Myocyte (in vitro differentiated cells): ENCODE measurements at places on chromosomes 2 and 18. TPM values are rescaled to one million over a fixed set of nuclear protein-coding genes. Genes with fewer than 3 reads are reported as not detected.
A peak's percentile ranks its signal among the peaks of the same experiment; 100 is the strongest.

- no peak for DNase-seq
These were observed 65.2 kb downstream of the SOCS6 start for GRCh38 chr18:70354080-70354479.

- DNase-seq = peak; percentile 58
These were observed 9.0 kb upstream of the SCN9A start for GRCh38 chr2:166384774-166385173.

DNA sequence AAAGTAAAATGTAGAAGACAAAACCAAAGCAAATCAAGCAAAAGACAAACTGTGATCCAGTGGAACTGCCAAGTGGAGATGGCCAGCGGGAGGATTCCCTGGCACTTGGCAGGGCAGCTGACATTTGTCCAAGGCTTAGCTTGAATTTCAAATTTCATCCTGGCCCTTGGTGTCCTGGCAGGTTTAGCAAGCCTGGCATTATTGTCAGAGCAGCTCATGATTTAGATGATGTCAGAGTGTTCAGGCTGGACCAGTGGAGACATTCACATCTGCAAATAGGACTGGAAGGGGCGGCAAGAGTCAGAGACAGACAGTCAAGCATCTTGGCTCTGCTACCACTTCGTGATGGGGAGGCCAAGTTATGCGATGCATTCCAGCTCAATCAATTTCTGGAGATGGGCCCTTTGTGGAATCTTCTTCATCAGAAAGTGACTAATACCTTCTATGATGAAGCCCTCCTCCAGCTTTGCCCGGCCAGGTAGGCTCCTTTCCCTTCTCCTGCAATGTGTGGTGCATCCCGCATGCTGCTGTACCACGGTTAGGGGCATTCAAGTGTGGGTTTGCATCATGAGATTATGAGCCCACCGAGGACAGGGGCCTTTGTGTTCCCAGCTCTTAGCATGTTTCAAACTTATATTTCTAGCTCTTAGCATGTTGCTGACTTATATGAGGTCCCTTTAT, 199.7 kb downstream of the ANKRD30B start:
- DNase-seq = peak; percentile 47

DNA sequence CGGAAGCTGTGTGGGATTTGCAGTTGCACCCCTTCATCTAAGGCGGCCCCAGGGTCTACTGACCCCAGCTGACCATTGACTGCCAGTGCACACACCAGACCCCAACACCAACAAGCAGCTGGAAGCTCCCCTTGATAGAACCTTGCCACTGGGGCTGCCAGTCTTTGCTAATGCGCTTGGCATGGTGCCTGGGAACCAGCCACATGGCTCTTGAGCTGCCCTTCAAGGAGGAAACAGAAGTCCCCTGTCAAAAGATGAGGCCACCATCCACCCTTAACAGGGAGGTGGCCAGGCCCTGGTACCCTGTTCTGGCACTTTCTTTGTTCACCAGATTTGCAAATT, 8.6 kb downstream of the ALPI start:
- no peak for DNase-seq

GRCh38 chr2:46381263-46381849, 84.1 kb downstream of the EPAS1 start:
- peak; percentile 82 for DNase-seq

DNA sequence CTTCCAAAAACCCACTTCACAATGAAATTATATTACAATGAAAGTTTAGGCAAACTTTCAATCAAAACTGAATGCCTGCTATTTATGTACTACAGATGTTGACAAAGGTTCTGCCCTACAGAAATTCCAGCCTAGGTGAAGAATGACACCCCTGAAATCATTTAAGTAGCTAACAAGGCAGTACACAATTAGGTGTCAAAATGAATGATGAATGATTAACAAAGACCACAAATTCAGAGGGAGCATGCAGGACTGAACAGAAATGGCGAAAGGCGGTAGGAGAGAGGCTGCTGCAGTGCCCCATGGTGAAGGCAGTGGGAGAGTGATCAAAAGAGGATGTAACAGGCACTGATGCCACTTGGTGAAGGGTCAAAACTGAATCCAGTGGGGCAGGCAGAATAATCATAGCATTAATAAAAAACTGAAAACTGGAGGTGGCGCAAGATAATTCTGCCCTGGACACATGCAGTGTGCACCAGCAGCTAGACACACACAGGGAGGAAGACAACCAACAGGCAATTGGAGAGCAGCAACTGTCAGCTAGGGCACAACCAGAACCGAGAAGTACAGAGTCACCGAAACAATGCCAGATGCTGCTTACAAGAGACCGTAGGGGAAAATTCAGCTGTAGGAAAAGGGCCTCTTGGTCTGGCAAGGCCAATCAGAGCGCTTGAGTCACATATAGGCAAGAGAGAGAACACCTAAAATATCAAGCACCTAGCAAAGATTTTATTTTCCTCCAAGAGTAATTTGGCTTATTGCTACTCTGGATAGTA, 4.5 kb downstream of the TMEM131 start:
- no peak for DNase-seq

DNA sequence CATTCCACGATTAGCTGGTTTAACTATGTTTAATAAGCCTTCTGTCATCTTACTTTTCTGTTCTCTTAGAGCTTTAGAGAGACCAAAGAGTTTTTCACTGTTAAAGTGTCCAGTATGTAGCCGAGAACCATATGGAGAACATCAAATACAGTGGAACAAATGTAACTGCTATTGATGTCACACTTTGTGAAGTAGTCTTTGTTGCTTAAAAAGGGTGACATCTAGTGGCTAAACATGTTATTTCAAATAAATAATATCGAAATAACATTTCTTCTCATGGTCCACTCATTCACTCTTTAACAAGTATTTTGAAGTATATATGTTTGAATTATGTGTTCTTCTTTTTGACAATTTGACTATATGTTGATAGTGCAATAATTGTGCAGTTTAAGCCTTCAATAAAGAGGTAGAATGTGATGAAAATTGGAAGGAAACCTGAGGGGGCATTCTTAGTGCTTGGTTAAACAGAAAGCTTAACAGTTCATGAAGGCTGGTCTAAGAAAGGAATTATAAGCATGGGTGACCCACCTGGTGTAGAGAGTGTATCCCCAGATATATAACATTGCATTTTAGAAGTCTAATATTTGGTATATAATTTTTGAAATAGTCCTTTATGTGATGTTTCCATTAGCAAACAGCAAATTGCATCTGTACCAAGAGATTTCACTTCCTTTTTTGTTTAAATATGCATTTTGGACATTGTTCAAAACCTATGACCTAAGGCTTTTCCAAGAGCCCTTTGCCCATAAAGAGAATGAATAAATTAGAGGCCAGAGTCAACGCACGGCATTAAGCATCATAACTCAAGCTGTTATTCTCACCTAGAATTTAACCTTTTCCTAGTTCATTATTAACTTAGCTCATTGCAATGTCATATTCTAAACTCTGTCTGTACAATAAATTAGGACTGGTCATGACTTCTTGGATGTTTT, 112.1 kb downstream of the KYNU start:
- peak; percentile 41 for DNase-seq

DNA sequence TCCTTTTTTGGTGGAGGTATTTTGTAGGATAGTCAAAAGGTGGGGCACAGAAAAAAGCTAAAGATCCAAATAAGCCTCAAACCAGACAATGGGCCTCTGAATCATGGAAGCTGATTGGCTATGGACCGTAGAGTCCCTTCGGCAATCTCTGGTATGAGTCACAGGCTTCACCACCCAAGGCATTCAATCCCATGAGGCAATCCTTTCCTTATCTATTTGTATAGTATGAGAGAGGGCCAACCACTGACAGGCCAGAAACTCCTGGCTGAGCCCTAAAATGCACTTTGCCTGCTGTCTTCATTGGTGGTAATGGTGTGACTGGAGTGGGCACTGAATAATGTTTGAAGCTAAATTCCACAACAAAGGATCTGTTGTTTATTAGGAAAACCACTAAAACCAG, 38.7 kb upstream of the MEX3C start:
- DNase-seq = peak; percentile 13

DNA sequence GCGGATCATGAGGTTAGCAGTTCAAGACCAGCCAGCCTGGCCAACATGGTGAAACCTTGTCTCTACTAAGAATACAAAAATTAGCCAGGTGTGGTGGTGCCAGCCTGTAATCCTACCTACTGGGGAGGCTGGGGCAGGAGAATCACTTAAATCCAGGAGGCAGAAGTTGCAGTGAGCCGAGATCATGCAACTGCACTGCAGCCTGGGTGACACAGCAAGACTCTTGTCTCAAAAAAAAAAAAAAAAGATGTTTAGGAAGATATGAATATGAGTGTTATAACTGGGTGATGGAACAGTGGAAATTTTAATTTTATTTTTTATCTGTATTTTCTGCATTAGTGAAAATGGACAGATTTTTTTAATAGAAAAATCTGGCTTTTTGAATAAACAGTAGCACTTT, 14.5 kb downstream of the MAPRE2 start:
- no peak for DNase-seq

- DNase-seq = no peak
These were observed 178.8 kb downstream of the ACKR3 start for GRCh38 chr2:236748385-236748784.

- DNase-seq = no peak
These were observed 950.6 kb upstream of the LRATD1 start for GRCh38 chr2:13681936-13682335.

DNA sequence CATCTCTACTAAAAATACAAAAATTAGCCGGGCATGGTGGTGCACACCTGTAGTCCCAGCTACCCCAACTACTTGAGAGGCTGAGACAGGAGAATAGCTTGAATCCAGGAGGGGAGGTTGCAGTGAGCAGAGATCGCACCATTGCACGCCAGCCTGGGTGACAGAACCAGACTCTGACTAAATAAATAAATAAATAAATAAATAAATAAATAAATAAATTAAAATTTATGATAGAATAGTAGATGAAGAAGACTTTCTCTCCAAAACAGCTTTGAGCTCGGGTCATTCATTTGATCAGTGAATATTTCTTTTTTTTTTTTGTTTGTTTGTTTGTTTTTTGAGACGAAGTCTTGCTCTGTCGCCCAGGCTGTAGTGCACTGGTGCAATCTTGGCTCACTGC, 17.6 kb upstream of the MTA3 start:
- no peak for DNase-seq

DNA sequence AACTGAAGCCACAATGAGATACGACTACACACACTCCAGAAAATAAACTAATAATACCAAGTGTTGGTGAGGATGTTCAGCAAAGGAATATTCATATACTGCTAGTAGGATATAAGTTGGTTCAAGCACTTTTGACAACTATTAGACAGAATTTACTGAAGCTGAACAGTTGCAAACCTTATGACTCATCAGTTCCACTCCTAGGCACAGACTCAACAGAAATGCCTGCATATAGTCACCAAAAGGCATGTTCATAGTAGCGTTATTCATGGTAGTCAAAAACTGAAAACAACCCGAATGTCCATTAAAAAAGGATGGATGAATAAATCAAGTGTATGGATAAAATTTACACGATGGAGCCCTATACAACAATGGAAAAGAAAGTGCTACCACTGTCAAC, 232.0 kb downstream of the ANAPC1 start:
- DNase-seq = no peak

DNA sequence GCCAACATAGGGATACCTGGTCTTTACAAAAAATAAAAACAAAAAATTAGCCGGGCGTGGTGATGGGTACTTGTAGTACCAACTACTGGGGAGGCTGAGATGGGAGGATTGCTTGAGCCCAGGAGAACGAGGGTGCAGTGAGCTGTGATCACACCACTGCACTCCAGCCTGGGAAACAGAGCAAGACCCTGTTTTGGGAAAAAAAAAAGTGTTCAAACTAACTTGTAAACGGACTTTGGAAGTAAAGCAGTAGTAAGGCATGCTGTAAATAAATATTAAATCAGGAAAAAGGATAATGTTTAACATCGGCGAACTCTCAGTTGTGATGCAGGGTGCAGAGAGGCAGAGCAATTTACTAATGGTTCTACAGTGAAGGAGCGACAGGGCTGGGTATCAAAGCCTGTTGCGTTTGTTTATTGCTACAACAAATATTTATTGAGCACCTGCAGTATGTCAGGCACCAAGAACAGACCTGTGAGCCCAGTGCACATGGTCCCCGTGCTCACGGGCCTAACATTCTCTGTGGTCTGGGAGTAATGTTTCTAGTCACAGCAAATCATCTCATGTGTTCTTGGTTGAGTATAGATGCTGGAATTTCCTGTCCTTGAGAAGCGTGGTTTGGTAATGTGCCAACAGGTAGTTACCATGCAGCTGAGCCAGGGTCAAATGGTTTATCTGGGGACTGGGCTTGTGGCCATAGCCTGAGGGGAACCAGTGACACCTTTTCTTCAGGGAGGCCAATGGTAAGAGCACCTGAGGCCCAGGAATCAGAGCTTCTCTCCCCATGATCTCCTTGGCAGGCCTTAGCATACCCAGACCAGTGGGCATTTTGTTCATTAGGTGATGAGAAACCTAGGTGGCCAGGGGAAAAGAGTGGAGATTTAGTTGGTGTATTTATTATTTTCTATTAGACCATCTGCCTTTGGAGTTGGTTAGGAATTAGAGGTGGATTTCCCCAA, 27.9 kb upstream of the GREB1 start:
- peak; percentile 49 for DNase-seq

DNA sequence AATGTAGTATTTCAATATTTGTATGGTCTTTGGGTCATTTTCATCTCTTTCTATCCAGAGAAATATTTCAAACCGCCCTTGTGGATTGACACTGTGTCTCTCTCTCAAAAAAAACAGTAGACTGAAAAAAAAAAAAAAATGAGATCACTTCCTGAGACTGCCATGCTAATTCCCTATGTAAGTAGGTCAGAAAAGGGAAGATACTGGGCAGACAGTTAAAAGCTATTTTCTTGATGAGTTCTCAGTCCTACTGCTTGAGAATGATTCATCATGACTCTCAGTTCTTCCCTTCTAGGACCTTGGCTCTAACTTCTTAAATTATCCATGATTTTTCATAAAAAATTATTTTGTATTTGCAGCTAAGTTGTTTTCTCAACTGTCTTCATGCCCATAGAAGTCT, 672.3 kb upstream of the REG3G start:
- DNase-seq = no peak

DNA sequence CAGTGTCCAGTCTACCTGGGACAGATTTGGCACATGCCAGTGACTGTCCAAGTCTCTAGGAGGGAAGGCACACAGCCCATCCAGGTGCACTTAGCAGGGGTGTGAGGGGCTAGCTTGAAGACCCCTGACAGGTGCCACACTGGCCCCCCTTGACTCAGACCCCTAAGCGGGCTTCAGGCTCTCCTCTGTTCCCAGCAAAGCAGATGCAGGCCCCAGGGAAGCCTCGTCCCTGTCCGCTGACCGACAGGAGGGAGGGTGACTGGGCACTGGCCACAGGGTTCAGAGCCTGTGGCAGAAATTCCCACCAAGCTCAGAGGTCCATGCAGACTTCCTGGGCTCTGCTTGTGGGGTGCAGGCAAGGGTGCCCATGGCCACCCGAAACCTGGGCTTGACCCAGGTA, 239.8 kb upstream of the MYT1L start:
- DNase-seq = no peak

GRCh38 chr2:120601566-120601965, 134.1 kb upstream of the GLI2 start:
- no peak for DNase-seq

- DNase-seq = no peak
These were observed 166.3 kb downstream of the RAPGEF4 start for GRCh38 chr2:172901913-172902312.

GPR45 gene
- not detected in 2 replicates for total RNA-seq

C18orf54 gene
- total RNA-seq = 1.8 and 3.0 TPM in 2 replicates

C2orf80 gene
- total RNA-seq = not detected in 2 replicates

PROC gene
- total RNA-seq = not detected in 2 replicates

RAB1A gene
- total RNA-seq = 72.4 and 117 TPM in 2 replicates

BBS5 gene
- 4.4 and 5.8 TPM in 2 replicates for total RNA-seq

BOLL gene
- total RNA-seq = 0.16 and 2.4 TPM in 2 replicates

IL1R2 gene
- not detected in 2 replicates for total RNA-seq

CSRNP3 gene
- 1.0 and 3.3 TPM in 2 replicates for total RNA-seq

HRH4 gene
- total RNA-seq = 0.13 and 0.21 TPM in 2 replicates
